Stimulated activated CD4-positive, alpha-beta T cell treated with anti-CD3 and anti-CD28 coated beads, TNF-alpha, amount 100 ng/mL, for 4 hours (primary cell): ENCODE measurements at places on chromosomes 2 and 18.

DNA sequence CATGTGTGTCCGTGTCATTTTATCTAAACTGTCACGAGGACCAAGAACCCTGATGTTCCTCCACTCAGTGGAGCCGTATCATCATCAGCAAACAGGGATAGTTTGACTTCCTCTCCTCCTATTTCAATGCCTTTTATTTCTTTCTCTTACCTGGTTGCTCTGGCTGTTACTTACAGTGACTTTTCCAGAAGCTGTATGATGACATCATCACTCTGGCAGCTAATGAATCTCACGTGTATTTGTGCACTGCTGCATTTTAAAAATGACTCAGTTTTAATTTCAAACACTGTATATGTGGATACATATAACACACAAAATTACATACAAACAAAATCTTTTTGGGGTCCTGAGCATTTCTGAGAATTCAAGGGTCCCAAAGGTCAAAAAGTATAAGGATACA is 481.4 kb downstream of the CDH2 start:
- DNase-seq = no peak

GRCh38 chr2:54204476-54204875 is 51.6 kb downstream of the TSPYL6 start:
- no peak for DNase-seq

- DNase-seq = no peak
These were observed 237.5 kb downstream of the KLHL29 start for GRCh38 chr2:23622466-23622865.

DNA sequence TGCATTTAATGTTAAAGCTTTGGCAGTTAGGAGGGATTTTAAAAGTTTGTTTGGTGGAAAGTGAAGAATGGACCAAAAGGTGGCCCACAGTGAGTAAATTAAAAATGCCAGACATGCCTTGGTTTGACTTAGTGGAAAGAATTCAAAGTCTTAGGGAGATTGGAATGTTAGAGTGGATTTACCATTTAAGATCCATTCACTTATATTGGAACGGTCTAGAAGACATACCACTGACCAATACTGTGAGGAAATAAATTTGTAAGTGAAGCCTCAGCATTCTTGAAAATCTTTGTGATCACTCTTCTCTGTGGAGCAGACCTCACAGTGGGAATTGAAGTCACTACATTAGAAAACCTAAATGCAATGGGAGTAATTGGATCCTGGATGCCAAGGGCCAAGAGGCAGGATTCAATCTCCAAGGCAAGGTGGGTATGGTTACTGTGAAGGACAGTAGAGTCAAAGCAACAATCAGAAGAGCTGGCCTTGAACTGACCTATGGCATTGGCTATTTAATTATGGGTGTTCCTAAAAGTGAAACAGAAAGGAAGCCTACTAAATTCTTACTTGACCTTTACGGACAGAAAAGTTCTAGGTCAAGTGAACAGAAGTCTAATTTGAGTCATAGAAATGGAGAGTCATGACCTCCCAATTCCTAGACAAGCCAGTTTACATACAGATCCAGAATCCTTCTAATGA is 40.2 kb upstream of the VRK2 start:
- DNase-seq = no peak
